ENCODE measurements at places on chromosomes 2 and 18.

DNA sequence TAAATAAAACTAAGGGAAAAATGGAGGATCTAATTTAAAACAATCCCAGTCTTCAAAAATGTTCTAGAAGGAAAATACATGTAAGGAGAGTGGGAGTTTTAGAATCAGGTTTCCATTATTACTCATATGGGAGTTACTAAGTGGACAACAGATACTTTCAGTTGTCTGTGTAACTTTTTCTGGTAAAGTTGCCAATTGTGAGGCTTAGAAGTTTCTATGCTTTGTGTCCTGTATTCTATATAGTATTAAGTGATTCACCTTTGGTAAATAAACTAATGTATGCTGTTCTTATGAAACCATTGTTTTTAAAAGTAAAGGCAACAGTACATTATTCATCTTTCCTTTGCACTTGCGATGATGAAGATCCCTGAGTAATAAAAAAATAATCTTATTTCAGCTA, 274.9 kb downstream of the NR4A2 start:
- DNase-seq: no peak

GRCh38 chr2:230922951-230923717, 1.9 kb downstream of the GPR55 start:
- DNase-seq: no peak

- peak; percentile 78 for DNase-seq
Observed at GRCh38 chr2:46320141-46320567, 22.9 kb downstream of the EPAS1 start.

DNA sequence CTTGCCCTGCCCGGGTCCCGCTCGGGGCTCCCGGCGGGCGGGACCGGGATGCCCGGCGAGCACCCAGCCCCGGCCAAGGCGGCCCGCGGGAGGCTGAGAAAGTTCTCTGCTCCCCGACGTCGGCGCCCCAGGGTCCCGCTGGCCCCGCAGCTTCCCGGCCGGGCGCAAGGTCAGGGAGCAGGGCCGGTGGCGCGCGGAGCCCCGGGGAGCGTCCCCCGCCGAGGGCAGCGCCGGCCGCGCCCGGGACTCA, 331 bp downstream of the SERPINE2 start:
- no peak for DNase-seq

- DNase-seq: peak; percentile 67
Observed at GRCh38 chr2:154637456-154637855, 61.0 kb upstream of the KCNJ3 start.

- DNase-seq: no peak
Observed at GRCh38 chr18:67425672-67426071, 90.8 kb downstream of the DSEL start.

- DNase-seq: no peak
Observed at GRCh38 chr2:118940486-118941120, 1.4 kb upstream of the MARCO start.

DNA sequence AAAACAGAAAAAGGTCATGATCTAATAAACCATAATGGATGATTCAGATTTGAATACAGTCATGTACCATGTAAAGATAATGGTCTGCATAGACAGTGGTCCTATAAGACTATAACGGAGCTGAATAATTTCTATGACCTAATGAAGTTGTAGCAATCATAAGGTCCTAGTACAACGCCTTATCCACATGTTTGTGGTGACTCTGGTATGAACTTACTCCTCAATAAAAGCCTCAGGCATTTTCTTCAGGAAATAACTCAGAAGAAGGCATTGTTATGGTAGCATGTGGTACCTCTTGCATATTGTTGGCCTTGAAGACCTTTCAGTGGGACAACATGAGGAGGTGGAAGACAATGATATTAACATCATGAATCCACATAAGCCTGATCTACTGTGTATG, 883.3 kb downstream of the CNTNAP5 start:
- DNase-seq: no peak

DNA sequence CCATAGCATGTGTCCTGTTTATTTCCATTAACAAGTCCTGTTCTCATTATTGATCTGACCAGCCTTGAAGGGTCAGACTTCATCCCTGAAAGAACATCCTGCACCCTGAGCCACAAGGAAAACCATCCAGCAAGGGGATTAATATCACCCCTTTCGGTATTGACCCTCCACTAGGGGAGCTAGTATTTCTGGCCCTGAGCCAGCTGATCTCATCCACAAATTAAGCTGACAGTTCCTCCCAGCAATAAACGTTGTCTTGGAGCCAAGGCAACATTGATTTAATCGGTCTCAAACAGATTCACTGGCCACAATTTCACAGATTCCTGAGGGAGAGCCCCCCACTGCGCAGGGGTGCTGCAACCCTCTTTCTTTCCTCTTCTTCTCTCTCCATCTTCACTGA, 353.1 kb upstream of the FANCL start:
- DNase-seq: no peak

GRCh38 chr18:8943900-8944870, 158.3 kb upstream of the NDUFV2 start:
- DNase-seq: peak; percentile 31

GRCh38 chr2:30234180-30234971, 3.0 kb downstream of the LBH start:
- DNase-seq: no peak
